HuH-7.5 (cell line): ENCODE measurements at places on chromosomes 1 and 21.

DNA sequence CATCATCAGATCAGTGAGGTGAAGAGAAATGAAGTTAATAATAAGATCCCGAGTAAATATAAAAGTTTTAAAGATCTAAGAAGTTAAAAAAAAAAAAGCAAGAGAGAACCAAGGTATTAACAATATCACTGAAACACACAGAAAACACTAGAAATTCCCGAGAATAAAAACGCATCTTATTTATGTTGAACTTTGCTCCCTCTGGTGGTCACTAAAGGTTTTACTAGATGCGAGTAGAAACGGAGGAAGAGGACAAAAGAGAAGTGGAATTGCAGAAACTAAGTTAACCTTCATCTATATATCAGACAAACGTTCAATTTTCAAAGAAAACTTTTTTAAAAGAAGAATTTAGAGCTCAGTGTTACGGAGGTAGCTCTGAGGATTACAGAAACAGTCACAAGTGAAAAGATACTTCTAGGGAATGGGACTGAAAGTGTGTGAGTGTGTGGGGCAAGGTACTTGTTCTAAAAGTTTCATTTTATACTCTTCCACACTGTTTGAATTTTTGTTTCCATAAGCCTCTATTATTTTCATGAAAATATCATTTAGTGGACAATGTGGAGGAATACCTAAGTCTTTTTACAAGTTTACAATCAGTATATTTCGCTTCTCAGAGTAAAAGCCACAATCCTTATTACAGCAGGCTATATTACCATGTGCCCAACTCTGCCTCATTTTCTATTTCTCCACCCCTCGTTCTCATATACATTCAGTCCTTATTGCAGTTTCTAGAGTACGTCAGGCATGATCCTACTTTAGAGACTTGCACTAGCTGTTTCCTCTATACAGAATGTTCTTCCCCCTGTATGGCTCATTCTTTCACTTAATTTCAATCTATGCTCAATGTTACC is 19.7 kb downstream of the ACBD6 start:
- DNase-seq: no peak

- no peak for DNase-seq
Measured at GRCh38 chr1:22612671-22613571, 23.5 kb upstream of the C1QA start.

DNA sequence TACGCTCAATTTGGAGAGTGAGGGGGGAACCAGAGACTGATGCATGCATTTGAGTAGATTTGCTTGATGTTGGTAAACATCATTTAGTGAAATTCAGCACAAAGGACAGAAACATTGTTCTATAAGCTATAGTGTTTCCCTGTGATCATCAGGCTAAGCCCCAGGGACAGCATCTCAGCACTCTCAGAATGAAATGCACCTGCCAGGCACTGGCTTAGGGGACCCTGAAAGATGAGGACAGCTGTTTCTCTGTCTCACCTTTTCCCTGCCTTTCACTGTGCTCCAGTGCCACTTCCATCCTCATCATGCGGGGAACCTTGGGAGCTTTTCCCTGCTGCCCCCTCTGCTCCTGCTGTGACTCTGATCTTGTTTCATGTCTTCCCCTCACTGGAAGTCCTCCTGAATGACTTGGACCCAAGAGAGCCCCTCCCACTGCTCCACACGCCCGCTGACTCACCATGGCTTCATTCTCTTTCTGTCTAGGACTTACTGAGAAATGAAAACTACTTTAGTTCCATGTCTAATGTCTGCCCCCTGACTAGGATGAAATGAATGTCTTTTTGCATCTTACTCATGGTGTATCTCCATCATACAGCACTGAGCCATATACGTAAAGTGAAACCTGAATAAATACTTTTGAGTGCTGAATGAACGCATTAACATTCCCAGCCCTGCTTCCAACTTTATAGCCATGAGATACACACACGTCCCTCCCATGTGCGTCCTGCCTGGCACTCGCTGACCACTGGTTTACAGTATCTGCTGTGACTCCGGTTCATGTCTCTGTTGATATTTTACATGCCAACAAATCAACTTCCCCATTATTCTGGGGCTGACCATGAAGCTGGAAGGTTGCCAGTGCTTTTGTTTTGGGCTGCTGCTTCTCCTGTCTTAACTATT is 182.0 kb downstream of the PCP4 start:
- no peak for DNase-seq

- DNase-seq: no peak
Measured at GRCh38 chr1:205356440-205357139, at the start of gene KLHDC8A. TSS of gene KLHDC8A (minus strand) at chr1:205356922. CDS start at chr1:205343604, 13,318 bp downstream.

- DNase-seq: no peak
Measured at GRCh38 chr1:26181586-26182382, 4.5 kb downstream of the CNKSR1 start.

DNA sequence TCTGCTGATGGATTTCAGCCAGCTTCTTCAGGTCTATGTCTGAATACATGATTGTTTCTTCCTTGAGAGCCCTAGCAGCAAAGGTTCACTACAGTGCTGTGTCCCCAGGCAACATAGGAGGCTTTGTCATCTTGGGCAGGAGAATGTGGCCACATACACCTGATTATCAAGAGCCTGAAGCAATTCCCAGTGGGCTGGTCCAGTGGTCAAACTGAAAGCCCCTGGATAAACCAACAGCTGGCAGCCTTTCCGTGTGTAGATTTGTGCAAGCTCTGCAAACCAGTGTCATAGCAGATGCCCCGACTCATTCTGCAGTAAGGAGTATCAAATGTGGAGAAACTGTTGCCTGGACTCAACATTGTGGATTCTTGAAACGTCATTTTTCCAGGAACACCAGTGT is 2.3 kb upstream of the GIPC2 start:
- no peak for DNase-seq

GRCh38 chr1:66315671-66316070 is 218.3 kb upstream of the SGIP1 start:
- no peak for DNase-seq

DNA sequence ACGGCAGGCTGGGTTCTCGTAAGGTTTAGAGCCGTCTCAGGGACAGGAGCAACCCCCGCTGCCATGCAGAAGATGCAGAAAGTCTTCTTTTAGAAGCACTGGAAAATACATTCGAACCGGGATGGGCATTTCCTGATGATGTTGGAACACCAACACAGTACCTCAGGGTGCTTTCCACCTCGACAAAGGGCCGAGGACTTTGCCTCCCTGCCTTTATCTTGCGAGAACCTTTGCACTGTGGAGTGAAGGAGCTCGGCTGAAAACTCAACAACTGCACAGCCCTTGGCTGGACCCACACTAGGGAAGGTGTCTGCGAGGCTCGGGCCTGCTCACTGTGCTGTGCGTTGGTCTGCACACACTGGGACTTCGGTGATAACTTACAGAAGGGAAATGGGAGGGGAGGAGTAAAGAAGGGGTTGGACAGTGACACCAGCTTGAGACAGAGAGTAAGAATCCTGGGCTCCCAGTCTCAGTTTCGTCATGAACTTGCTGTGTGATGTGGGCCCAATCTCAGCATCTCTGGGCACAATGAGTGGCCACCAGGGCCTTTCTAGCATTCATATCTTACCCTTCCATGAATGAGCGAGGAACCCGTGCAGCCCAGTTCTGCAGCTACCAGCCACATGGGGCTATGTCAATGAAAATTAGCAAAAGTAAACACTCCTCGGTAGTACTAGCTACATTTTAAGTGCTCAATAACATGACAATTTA is 18.2 kb downstream of the RCAN1 start:
- DNase-seq: no peak

DNA sequence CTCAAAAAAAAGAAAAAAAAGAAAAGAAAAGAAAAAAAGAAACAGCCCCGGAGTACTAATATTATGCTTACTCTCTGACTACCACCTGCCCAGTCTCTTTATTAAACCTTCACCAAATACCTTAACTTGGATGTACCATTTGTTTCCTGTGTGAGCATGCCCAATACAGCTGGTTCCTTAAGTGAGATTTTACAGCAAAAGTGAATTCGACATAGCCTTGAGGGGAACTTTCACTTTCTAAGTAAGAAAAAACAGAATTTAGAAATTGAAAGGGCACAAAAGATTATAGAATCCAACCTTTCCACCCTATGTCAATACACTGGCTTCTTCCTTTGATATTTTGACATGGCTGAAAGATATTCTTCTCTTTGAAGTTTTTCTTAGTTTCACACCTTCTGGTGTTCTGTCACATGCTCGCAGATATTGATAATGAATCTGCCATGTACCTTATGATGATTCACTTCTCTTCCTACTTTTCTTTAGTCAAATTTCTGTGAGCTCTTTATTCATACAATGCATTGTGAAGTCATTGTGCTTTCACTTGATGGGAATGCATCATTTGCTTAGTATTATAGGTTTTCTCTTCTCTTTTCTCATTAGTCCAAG is 5.2 kb upstream of the GIPC2 start:
- no peak for DNase-seq

DNA sequence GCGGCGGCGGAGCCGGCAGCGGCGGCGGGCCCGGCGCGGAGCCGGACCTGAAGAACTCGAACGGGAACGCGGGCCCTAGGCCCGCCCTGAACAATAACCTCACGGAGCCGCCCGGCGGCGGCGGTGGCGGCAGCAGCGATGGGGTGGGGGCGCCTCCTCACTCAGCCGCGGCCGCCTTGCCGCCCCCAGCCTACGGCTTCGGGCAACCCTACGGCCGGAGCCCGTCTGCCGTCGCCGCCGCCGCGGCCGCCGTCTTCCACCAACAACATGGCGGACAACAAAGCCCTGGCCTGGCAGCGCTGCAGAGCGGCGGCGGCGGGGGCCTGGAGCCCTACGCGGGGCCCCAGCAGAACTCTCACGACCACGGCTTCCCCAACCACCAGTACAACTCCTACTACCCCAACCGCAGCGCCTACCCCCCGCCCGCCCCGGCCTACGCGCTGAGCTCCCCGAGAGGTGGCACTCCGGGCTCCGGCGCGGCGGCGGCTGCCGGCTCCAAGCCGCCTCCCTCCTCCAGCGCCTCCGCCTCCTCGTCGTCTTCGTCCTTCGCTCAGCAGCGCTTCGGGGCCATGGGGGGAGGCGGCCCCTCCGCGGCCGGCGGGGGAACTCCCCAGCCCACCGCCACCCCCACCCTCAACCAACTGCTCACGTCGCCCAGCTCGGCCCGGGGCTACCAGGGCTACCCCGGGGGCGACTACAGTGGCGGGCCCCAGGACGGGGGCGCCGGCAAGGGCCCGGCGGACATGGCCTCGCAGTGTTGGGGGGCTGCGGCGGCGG is 1.0 kb downstream of the ARID1A start:
- DNase-seq: peak; percentile 38

GRCh38 chr1:119686661-119687060 is 25.1 kb upstream of the PHGDH start:
- DNase-seq: no peak

DNA sequence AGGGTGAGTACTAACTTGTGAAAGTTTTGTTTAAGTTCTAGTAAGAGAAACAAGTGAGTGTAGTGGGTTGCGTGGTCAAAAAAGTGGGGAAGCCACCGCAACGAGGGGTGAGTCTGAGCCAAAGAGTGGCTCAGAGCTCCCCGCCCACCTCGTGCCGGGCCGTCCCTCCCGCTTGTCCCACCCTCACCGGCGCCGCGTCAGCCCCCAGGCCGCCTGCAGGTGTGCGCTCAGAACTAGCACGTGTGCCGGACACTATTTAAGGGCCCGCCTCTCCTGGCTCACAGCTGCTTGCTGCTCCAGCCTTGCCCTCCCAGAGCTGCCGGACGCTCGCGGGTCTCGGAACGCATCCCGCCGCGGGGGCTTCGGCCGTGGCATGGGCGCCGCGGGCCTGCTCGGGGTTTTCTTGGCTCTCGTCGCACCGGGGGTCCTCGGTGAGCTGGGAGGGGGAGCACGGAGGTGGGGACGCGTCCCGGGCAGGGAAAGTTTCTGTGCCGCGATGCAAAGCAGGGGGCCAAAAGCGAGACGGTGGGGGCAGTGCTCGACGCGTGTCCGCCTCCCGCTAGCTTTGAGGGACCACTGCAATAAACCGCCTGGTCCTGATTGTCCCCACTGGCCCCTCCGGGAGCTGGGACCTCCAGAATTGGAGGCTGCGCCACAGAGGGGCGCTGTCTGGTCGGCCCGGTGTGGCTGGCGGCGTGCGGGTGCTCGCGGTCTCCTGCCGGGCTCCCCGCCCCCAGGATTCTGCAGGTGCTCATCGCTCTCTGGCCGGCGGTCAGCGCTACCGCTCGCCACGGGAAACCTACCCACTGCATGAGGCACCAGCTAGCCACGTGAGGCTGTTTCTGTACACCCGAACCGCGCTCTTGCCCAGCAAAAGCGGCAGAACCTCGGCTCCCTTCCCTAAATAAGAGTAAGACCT is at the start of gene CR2:
Gene CR2, plus strand, starts transcription at position 283 of the 919 bp plus-strand sequence. Its CDS starts 91 bp downstream, at position 374.
- peak; percentile 12 for DNase-seq

GRCh38 chr1:186985889-186986491 is 157.2 kb downstream of the PLA2G4A start:
- no peak for DNase-seq

DNA sequence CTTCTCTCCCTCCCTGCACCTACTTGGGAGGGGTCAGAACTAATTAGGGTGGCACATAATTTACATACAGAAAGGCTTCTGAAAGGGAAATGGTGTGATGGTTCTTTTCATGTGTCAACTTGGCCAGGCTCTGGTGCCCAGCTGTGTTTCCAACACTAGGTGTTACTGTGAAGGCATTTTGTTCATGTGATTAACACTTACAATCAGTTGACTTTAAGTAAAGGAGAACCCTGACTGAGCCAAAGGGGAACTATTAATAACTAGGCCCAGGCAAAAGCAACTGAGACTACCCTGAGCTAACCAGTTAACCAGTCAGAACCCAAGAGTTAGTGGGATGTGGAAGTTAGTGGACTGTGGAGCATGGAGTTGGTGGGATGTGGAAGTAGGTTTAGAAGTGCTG is 114.9 kb downstream of the SEC16B start:
- no peak for DNase-seq

DNA sequence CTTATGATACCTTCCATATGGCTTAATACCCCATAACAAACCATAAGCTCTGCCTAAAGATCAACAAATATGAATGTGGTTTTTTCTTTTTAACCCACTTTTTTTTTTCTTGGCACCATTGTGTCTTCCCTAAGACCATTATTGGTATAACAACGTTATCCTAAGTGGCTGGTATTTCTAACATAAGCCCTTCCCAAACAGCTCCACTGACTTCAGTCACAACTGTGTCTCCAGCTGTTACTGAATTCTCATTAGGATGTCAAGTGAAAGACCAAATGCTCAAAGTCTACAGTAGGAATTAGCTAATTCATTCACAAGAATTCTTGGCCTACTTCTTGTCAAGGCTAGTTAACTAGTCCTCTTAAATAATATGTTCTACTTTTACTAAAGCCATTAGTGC is 4.2 kb upstream of the RXRG start:
- DNase-seq: no peak

- DNase-seq: peak; percentile 18
Measured at GRCh38 chr1:165114022-165114888, 242.3 kb downstream of the LMX1A start.

DNA sequence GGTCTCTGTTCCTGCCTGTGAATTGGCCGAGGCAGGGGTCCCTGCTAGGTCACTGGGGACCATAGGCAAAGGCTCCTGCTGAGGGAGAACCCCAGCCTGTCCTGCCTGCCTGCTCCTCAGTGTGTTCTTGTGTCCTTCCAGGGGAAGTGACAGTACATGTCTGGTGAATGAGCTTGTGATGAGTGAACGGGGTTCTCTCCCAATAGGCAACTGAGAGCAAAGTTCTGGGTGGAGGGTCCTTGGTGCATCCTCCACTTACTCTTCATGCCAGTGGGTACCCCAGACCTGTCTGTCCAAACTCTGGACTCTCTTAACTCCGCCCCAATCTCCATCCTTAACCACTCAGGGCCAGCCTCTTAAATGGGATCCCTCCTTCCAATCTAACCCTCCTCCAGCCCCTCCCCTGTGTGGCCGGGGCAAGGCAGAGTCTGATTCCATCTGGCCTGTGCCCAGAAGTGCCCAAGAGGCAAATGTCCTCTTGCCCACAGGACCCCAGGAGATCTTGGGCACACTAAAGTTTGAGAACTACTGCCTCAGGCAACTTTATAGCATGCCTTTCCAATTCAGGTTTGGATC is 2.0 kb downstream of the XKR8 start:
- DNase-seq: no peak

- no peak for DNase-seq
Measured at GRCh38 chr1:89918794-89919155, 76.1 kb upstream of the ZNF326 start.
